Activated naive CD8-positive, alpha-beta T cell treated with anti-CD3 and anti-CD28 coated beads, Interleukin-2, amount 50 U/mL, for 24 hours (primary cell): ENCODE measurements at places on chromosomes 13 and 19.

DNA sequence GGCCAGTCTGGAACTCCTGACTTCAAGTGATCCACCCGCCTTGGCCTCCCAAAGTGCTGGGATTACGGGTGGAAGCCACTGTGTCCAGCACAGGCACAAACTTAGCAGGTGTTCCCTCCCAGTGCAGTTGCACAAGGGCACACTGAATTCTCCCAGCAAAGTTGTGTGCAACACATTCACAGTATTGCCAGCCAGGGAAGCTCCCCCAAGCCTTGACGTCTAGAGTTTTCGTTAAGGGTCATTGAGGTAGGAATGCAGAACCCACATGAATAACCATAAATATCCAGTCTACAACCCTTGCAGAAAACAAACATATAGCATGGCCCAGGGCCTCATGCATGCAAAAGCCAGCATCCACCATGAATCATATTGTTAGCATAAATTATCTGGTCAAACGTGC lies 3.3 kb upstream of the AURKC start:
- H3K36me3 ChIP-seq: peaks cover 6% of the 10 kb centered on the region
- DNase-seq: no peak
- no peak overlapping the region for H3K4me3 ChIP-seq
- no peaks in the 10 kb centered on the region for H3K4me1 ChIP-seq

GRCh38 chr13:100954430-100955305 lies 280.1 kb upstream of the TMTC4 start:
- no peak for DNase-seq
- H3K4me1 ChIP-seq: no peaks in the 10 kb centered on the region
- H3K27ac ChIP-seq: no peak overlapping the region
- H3K4me3 ChIP-seq: no peak overlapping the region
- H3K27me3 ChIP-seq: peaks cover 2% of the 10 kb centered on the region

DNA sequence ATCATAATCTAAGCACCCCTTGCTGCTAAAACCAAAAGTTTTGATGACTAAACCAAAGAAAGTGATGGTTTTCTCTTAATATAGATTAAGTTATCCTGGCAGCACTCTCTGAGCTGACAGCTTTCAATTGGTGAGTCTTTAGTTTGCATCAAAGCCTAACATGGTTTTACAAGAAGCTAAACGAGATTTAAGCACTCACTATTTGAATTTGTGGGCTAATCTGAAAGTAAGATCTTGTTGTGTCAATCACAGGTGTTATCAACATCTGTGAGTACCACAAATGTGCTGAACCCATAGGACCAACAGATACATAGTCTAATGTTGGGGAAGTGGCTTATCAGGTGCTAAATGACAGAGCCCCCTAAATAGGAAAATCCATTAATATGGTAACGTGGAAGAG lies 223.9 kb downstream of the LHFPL6 start:
- no peak overlapping the region for H3K27ac ChIP-seq
- H3K4me1 ChIP-seq: no peaks in the 10 kb centered on the region
- no peak overlapping the region for H3K4me3 ChIP-seq
- H3K36me3 ChIP-seq: no peaks in the 10 kb centered on the region
- no peak for DNase-seq
- H3K27me3 ChIP-seq: peaks cover 2% of the 10 kb centered on the region

GRCh38 chr19:22634450-22634827 lies 315 bp downstream of the ZNF492 start:
- peak overlapping the region; percentile 90 for H3K27ac ChIP-seq
- H3K4me1 ChIP-seq: peaks cover 12% of the 10 kb centered on the region
- H3K27me3 ChIP-seq: no peaks in the 10 kb centered on the region
- no peak for DNase-seq
- H3K36me3 ChIP-seq: peaks cover 13% of the 10 kb centered on the region
- peak overlapping the region; percentile 92 for H3K4me3 ChIP-seq

DNA sequence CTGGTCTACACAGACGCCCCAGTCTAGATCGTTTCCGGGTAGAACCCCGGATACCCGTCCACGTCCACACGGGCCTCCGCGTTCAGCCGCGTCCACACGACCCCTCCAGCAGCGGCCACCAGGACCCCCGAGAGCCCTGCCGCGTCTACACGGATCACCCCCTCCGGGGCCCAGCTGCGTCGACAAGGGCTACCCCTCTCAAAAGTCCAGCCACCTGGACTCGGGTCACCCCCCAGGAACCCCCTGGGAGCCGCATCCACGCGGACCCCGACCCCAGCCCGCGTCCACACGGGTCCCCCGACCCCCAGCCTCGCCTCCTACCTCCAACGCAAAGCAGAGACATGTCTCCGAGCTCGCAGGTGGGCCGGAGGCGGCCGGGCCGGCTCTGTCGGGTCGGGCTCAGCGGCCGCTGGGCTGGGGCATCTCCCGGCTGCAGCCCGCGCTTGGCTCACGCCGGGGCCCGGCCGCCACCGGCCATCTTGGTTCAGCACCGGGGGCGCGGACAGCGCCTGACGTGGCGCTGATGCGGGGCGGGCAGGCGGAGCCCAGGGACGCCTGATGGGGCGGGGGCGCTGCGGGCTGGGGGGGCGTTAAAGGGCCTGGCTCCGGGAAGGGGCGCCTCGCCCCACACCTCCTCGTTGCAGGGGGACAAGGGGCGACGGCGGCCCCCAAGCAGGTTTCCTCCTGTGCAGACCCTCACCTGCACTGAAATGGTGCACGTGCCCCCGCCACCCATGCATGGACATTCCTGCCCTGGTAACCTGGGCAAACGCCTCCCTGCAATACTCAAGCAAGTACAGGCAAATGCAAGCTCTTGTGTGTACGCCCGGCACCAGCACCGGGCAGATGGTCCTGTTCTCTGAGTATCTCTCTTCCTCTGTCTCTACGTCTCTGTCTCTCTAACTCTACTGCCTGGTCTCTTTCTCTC lies at the start of gene UNC13A:
Gene UNC13A, minus strand, starts transcription at position 498 of the 928 bp plus-strand sequence. Its CDS starts 155 bp downstream, at position 343.
- H3K4me1 ChIP-seq: peaks cover 8% of the 10 kb centered on the region
- H3K4me3 ChIP-seq: no peak within 1 kb of the TSS
- H3K27ac ChIP-seq: no peak within 1 kb of the TSS
- peaks cover 69% of the 10 kb centered on the region for H3K27me3 ChIP-seq

GRCh38 chr13:41622432-41623429 lies 165.4 kb downstream of the RGCC start:
- no peaks in the 10 kb centered on the region for H3K27me3 ChIP-seq
- DNase-seq: no peak
- H3K27ac ChIP-seq: no peak overlapping the region
- peaks cover 16% of the 10 kb centered on the region for H3K36me3 ChIP-seq

GRCh38 chr13:42497798-42498197 lies 76.2 kb upstream of the TNFSF11 start:
- H3K36me3 ChIP-seq: peaks cover 16% of the 10 kb centered on the region
- no peaks in the 10 kb centered on the region for H3K27me3 ChIP-seq
- H3K4me1 ChIP-seq: peaks cover 58% of the 10 kb centered on the region
- peak overlapping the region; percentile 81 for H3K27ac ChIP-seq

DNA sequence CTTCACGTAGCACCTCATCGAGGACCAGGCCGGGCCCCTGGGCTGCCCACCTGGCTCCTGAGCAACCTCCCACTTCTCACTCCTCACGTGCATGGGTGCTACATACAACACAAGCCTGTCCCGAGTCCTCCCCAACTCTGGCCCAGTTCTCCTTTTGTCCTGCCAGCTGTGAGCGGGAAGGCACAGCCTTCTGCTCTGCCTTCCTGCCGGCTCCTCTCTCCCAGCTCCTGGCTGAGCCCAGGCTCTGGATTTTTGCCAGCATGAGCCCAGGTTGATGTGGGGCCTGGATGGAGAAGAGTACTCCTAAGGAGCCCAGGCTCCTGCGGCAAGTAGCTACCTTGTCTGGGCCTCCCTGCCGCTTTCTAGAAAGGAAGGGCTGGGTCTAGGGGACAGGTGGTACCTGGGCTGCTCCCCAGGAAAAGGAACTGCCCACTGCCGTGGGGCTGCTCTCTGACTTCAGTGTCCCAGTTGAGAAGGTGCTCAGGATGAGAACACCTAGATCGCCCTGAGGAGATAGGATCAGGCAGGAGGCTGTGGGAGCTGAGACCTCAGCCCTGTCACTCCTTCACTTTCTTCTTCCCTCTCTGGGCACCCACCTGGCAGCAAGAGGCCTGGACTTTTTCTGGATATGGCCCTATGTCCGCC lies 23.6 kb downstream of the LYL1 start:
- H3K27ac ChIP-seq: no peak overlapping the region
- DNase-seq: no peak
- no peaks in the 10 kb centered on the region for H3K36me3 ChIP-seq
- H3K4me1 ChIP-seq: no peaks in the 10 kb centered on the region
- H3K27me3 ChIP-seq: no peaks in the 10 kb centered on the region

DNA sequence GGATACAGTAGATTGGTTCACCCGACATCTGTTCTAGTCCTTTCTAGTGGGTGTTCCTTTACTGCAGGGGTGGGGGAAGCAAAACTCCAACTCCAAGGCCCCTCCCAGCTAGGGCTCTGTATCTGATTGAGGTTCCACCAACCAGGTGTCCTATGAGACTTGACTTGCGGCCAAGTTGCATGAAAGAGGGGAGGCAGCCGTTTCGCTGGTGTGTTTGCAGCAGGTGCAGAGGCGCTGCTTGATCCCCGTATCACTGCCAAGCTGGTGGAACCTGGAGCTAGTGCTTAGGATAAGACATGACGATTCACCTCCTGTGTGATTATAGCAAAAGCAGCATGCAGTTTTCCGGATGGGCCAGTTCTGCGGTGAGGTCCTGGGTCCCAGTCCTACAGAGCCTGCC lies 338.2 kb downstream of the UQCRFS1 start:
- no peaks in the 10 kb centered on the region for H3K4me1 ChIP-seq
- no peak for DNase-seq
- H3K4me3 ChIP-seq: no peak overlapping the region
- no peaks in the 10 kb centered on the region for H3K36me3 ChIP-seq
- no peaks in the 10 kb centered on the region for H3K27me3 ChIP-seq

DNA sequence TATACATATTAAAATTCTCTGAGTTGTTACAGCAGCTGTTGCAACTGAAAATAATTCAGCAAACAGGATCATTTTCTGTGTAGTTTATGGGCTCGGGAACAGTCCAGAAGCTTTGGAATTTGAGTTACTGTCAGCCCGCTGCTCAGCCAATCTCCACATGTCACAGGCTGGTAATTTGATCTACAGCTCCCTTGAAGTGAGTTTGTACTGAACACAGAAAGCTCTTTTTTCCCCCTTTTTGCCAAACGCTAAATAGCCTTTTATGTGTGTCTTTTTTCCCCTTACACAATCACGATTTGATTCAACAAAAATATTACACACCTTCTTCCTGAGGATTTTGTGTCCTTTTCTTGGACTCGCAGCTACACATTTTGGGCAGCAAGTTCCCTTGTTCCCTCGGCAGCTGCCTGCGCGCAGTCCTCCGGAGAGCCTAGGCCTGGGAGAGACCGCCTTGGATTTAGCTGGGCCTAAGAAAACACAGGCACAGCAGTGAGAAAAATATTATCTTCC lies 371.4 kb downstream of the KCNRG start:
- peaks cover 2% of the 10 kb centered on the region for H3K27me3 ChIP-seq
- H3K36me3 ChIP-seq: peaks cover 1% of the 10 kb centered on the region
- DNase-seq: no peak
- H3K4me1 ChIP-seq: peaks cover 5% of the 10 kb centered on the region
- no peak overlapping the region for H3K4me3 ChIP-seq

GRCh38 chr19:51820831-51821446 lies 26.0 kb downstream of the FPR3 start:
- H3K4me1 ChIP-seq: no peaks in the 10 kb centered on the region
- H3K27me3 ChIP-seq: no peaks in the 10 kb centered on the region
- peaks cover 7% of the 10 kb centered on the region for H3K36me3 ChIP-seq
- H3K4me3 ChIP-seq: no peak overlapping the region
- no peak overlapping the region for H3K27ac ChIP-seq

DNA sequence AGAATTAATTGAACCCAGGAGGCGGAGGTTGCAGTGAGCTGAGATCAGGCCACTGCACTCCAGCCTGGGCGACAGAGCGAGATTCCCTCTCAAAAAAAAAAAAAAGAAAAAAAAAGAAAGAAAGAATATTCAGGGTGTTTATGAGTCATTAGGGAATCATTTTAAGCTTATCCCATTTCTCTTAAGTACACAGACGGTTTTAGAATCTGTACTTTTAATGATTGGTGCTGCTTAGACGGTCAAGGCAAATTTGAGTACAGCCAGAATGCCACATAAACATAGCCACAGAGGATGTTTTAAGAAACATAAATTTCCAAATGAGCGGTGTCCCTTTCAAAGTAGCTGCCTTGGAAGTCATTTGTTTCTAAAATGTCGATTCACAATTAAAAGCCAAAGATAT lies 2.6 kb downstream of the SPRYD7 start:
- H3K27ac ChIP-seq: no peak overlapping the region
- peaks cover 16% of the 10 kb centered on the region for H3K4me1 ChIP-seq
- H3K36me3 ChIP-seq: peaks cover under 1% of the 10 kb centered on the region
- H3K4me3 ChIP-seq: no peak overlapping the region
